ENCODE measurements at places on chromosomes 5 and 9.

DNA sequence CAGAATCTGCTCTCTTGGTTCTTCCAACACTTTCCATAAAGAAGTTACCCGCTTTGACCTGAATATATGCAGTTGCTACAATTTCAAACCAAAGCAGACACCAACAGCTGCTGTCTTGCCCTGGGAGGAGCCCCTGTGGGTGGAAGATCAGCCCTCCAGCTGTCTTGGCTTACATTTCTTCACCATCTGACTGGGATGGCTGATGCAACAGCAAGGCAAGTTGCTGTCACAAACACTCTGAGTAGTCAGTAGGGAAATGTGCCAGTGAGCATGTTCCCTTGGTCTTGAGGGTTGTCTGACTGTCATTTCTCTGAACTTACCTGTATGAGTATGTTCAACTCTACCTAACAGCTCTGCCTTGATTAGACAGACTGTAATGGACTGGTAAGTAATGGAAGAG lies 152.9 kb downstream of the SGCD start:
- DNase-seq, result no peak

DNA sequence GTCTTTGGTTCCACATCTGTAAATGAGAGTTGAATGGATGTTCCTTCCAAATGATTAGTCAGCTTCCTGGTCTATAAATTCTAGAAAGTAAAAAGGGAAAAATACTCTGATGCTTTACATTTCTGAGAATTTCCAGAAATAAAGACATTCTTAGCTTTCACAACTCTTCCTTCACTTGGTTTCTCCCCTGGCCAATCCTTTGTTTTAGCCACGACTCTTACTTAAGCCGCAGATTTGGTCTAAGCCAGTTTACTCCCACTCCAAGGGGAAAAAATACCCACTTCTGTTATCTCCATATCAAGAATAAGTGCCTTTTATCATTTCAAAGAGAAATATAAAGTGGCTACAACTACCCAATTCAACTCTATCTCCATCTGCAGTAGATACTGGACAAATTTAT lies 29.7 kb downstream of the PWWP2A start:
- DNase-seq, result no peak

- no peak for DNase-seq
These were observed 133.0 kb upstream of the PPP1R26 start for GRCh38 chr9:135346438-135347050.

DNA sequence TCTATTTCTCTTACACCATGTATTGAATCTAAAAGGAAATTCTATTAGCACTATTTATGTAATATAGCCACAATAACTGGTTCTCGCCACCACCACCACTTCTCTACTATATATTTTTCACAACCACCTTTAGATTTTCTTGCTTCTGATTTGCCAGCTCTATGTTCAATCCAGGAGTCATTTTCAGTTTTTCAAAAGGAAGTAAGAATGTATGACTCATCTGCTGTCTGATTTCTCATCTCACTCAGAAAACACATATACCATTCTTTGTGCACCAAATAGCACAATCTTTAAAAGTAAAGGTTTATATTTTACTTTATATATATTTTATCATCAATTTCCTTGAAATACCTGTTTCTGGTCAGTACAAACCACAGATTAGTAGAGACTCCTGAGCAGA lies 1127.5 kb downstream of the TAF11L14 start:
- no peak for DNase-seq

- no peak for DNase-seq
These were observed 228.5 kb downstream of the CRB2 start for GRCh38 chr9:123584202-123585176.

DNA sequence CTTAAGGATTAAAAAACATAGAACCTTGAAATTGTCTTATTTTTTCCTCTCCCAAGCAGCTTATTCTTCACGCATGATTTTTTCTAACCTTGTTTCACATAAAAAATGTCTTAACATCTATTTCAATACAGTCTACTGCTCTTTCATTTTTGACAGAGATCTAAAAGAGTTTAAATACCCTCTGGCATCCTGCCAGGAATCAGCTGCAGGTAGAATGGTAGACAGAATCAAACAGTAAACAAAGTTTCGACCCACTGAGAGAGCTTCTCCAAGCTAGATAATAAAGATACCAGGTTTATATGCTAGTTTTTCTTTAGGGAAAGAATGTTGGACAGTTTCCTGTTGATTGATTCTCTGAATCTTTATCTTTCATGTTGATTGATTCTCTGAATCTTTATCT lies 555.8 kb upstream of the CDH9 start:
- DNase-seq, result no peak

DNA sequence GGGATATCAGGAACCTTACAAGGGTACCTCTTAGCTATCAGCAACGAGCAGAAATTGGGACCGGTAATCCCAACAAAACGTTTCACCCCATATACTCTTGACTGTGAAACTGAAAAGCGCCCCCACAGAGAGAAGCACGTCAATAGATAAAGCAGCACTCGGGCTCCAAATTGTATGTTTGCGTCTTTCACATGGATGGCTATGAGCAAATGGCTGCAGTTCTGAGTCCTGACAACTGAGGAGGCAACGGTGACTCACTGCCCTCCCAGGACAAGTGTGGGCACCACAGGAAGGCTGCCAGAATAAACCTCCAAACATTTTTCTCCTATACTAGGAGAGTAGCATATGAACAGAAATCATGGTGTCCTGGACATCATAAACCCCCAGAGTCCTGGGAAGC lies 36.6 kb downstream of the SEMA4D start:
- no peak for DNase-seq

DNA sequence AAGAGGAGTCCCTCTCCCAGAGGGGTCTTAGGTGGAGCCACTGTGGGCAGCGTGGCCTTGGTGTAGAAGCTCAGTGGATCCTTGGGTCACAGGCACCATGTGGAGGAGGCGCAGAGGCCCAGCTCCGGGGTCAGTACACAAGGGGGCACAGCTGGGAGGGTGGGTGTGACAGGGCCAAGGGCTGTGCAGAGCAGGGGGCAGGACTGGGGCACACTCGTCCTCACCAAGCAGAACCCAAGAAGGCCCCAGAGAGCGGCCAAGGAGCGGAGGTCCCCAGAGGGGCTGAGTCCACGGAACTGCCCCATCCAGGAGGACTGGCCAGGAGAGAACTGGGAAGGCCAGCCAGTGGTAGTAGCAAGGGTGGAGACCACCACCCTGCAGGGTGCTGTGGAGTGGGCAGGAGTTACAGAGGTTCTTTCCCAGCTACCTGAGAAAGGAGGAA lies 2.5 kb upstream of the LPCAT1 start:
- no peak for DNase-seq

- no peak for DNase-seq
These were observed 21.1 kb downstream of the FAT2 start for GRCh38 chr5:151570058-151570457.

GRCh38 chr9:101029315-101030085 lies 973 bp downstream of the PLPPR1 start:
- DNase-seq, result no peak

GRCh38 chr5:173762045-173762444 lies 126.1 kb upstream of the CPEB4 start:
- no peak for DNase-seq

- peak; percentile 21 for DNase-seq
These were observed 41.1 kb upstream of the NEK6 start for GRCh38 chr9:124216474-124217176.

GRCh38 chr9:116998305-116998704 lies 311.2 kb downstream of the TRIM32 start:
- DNase-seq, result no peak

DNA sequence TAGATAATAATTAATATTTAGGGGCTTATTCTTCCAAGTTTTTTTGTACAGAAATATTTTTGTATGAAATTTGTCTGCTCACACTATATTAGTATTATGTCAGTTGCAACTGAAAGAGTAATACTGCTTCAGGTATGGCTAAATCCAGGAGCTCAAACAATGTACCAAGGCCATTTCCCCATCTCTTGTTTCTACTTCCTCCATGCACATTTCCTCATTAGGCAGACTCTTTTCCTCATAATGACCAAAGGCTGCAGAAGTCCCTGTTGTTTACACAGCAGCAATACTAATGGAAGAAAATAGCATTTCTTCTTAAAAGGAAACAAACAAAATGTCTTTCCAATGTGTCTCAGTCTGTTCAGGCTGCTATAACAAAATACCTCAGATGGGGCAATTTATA lies 9.2 kb upstream of the OTULINL start:
- DNase-seq, result no peak

GRCh38 chr9:125911861-125912644 lies 164.9 kb downstream of the PBX3 start:
- DNase-seq, result no peak

DNA sequence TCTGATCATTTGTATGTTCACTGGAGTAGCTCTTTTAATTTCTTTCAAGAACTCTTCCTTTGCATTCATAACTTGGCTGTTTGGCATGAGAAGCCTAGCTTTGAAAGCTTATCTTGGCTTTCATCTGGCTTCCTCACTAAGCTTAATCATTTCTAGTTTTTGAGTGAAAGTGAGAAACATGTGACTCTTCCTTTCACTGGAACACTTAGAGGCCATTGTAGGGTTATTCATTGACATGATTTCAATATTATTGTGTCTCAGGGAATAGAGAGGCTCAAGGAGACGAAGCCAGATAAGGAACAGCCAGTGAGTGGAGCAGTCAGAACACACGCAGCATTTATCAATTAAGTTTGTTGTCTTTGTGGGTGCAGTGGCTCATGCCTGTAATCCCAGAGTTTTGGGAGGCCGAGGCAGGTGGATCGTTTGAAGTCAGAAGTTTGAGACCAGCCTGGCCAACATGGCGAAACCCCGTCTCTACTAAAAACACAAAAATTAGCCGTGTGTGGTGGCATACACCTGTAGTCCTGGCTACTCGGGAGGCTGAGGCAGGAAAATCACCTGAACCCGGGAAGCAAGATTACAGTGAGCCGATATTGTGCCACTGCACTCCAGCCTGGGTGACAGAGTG lies 98.3 kb downstream of the UGCG start:
- DNase-seq, result no peak

DNA sequence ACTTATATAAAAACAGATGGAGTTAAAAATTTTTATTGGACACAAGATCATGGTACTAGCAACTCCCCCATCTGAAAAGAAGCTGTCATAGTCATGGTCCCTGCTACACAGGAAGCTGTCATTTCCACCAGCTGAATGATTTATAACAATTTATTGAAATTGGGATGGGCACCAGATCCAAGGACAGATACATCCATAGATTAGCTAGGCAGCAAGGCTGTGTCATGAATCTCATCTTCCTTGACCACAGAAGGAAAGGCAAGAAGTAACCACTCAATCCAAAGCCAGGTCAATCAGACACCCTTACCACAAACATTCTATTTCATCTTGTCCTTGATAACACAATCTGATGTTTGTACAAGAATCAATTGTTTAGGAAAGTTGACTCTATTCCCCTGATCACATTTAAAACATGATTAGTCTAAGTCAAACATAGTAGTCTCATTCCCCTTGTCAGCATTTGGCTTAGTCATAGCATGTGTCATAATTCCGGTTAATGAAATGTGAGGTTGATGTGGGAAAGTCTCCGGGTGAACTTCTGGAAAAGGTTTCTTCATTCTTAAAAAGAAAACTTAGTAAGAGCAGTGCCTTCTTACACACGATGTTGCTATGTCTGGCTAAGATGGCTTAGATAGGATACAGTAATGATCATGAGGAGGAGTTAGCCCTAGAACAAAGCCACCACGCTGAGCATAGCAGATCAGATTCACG lies 462.6 kb upstream of the PAPPA start:
- no peak for DNase-seq

GRCh38 chr9:18861609-18862544 lies 171.1 kb downstream of the SAXO1 start:
- no peak for DNase-seq

GRCh38 chr5:66675406-66675805 lies 79.2 kb downstream of the MAST4 start:
- no peak for DNase-seq
